Mesothelial cell of epicardium (in vitro differentiated cells): ENCODE measurements at places on chromosomes 5 and 9.

- H3K4me1 ChIP-seq = no peaks in the 10 kb centered on the region
- no peak overlapping the region for H3K27ac ChIP-seq
- DNase-seq = no peak
Measured at GRCh38 chr9:124928116-124928515, 12.8 kb downstream of the GOLGA1 start.

DNA sequence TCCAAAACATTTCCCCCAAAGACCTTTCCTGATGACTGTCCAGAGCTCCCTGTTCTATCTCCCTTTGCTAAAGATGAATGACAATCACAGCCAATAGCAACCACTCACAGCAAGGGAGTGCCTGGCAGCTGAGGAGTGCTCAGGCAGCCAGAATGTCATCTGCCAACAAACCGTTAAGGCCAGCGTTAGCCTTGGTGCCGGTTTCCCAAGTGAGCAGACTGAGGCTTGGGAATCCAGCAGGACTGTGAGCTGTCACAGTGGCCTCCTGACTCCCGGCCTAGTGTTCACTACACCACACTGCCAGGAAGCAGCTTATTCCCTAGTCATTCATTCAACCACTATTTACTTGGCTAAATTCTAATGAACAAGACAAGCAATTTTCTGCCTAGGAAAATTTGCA, 24.7 kb downstream of the STK10 start:
- H3K36me3 ChIP-seq = no peaks in the 10 kb centered on the region
- DNase-seq = no peak
- no peak overlapping the region for H3K4me3 ChIP-seq
- H3K4me1 ChIP-seq = peaks cover 13% of the 10 kb centered on the region
- no peak overlapping the region for H3K27ac ChIP-seq

DNA sequence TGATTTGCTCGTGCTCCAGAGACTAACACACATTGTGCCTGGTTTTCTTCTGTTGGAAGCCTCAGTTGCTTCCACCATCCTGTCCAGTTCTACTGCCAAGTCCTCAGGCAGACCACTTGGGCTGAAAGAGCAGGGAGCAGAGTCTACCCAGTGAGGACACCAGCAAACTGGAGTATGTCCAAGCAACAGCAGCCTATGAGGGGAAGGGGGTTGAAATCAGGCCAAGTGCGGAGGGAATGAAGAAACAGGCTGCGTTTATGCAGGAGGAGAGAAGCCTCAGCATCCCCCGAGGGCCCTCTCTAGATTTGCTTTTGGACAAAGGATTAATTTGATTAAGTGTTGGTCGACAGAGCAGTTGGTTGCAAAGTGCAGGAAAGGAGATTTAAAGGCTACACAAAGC, 14.5 kb downstream of the DOCK2 start:
- no peaks in the 10 kb centered on the region for H3K36me3 ChIP-seq
- peaks cover 8% of the 10 kb centered on the region for H3K4me1 ChIP-seq
- DNase-seq = no peak
- H3K27me3 ChIP-seq = peaks cover 17% of the 10 kb centered on the region

- H3K4me1 ChIP-seq = peaks cover 9% of the 10 kb centered on the region
- H3K27me3 ChIP-seq = no peaks in the 10 kb centered on the region
- no peak overlapping the region for H3K27ac ChIP-seq
- DNase-seq = no peak
Measured at GRCh38 chr5:38923661-38924451, 78.0 kb downstream of the OSMR start.

DNA sequence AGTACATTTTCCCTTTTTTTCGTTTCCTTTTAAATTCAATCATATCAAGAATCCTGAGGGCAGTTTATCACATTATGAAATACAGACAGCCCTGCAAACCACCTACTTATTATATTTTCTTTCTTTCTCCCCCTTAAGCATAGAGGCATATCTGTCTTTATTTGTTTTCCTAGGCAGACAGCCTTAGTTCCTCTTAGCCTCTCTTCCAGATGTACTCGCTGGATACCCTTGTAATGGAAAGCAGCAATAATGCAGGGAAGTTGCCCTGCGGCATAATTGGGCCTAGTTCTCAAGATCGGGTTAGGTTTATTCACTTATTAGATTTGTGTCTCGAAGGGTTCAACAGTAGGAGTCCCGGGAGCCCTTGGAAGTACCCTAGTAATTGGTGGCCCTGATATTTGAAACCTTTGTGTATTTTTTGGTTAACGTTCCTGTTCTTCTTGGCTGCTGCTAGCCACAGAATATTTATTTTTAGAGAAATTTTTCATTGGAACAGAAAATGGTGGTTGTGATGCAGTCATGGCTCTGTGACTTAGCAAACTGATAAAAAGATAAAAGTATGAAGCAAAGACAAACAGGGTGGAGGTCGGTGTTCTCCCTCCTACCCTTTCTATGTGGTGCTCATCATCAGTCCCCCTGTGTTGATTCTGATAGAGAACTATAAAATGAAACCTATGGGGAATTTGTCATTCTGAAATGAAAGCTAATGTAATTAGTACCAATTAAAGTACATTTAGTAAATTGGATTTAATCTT, 6.4 kb downstream of the TLE4 start:
- peaks cover 8% of the 10 kb centered on the region for H3K36me3 ChIP-seq
- peaks cover 74% of the 10 kb centered on the region for H3K4me1 ChIP-seq
- DNase-seq = no peak
- peaks cover 3% of the 10 kb centered on the region for H3K27me3 ChIP-seq

GRCh38 chr5:138054206-138054605, 21.3 kb upstream of the FAM13B start:
- no peak for DNase-seq
- H3K36me3 ChIP-seq = no peaks in the 10 kb centered on the region
- H3K27me3 ChIP-seq = no peaks in the 10 kb centered on the region
- H3K4me3 ChIP-seq = no peak overlapping the region

- H3K4me3 ChIP-seq = no peak overlapping the region
- H3K27ac ChIP-seq = peak overlapping the region; percentile 52
- H3K27me3 ChIP-seq = no peaks in the 10 kb centered on the region
Measured at GRCh38 chr9:16680975-16681651, 189.4 kb downstream of the BNC2 start.

GRCh38 chr5:126542441-126542840, 52.6 kb downstream of the ALDH7A1 start:
- H3K27ac ChIP-seq = peak overlapping the region; percentile 22
- H3K27me3 ChIP-seq = no peaks in the 10 kb centered on the region
- H3K36me3 ChIP-seq = peaks cover 19% of the 10 kb centered on the region
- H3K4me3 ChIP-seq = no peak overlapping the region
- peaks cover 11% of the 10 kb centered on the region for H3K4me1 ChIP-seq

DNA sequence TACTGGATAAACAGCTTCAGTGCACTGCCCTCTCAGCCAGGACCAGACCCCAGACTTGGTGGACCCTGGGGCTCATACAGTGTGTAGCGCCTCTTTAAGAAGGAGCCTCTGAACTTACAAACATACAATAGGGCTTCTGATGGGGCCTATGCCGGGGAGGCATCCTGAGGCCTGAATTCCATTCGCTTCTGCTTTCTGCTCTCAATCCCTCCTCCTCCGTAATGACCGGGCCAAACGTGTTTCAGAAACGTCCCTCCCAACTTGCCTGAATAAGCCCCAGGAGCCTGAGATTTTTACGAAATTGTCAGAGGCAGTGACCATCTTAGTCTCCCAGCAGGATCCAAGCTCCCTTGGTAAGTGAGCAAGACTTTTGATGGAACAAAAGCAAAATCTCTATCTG, 128.1 kb upstream of the BOD1 start:
- H3K4me3 ChIP-seq = no peak overlapping the region
- H3K27ac ChIP-seq = peak overlapping the region; percentile 89
- H3K4me1 ChIP-seq = peaks cover 32% of the 10 kb centered on the region
- no peak for DNase-seq
- H3K27me3 ChIP-seq = no peaks in the 10 kb centered on the region

DNA sequence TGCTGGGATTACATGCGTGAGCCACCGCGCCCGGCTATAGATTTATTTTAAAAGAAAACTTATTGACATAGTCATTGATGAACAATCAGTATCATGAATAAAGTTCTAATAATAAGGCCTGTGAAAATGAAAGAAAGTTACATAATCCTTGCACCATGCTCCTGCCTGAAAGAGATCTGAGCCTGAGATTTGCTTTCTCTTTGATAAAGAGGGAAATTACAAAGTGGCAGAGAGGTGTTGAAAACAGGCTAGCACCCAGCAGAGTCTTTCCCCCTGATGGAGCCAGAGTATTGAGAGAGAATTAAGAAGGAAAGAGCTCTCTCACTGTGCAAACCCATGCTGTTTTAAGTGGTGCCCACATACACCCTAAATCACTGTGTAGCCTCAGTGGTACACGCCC, 37.2 kb downstream of the SLC6A7 start:
- no peak overlapping the region for H3K4me3 ChIP-seq
- H3K4me1 ChIP-seq = no peaks in the 10 kb centered on the region
- no peaks in the 10 kb centered on the region for H3K27me3 ChIP-seq

DNA sequence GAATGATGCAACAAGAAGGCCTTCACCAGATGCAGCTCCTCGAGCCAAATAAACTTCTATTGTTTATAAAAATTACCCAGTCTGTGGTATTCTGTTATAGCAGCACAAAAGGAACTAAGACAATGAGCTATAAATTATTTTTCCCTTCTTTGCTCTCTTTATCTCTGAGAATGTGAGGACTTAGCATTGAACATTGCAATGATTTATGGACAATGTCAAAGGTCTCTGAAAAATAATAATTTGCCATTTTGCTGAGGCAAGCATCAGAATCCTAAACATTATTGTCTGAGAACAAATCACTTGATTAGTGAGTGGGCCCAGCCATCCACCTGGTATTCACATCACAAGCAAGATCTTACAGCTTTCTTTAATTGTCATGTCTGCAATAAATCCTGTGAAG, 95.4 kb upstream of the SSBP2 start:
- DNase-seq = no peak
- H3K4me1 ChIP-seq = peaks cover 71% of the 10 kb centered on the region
- no peaks in the 10 kb centered on the region for H3K36me3 ChIP-seq
- H3K4me3 ChIP-seq = no peak overlapping the region
- no peak overlapping the region for H3K27ac ChIP-seq

GRCh38 chr5:33720176-33720575, 171.6 kb downstream of the ADAMTS12 start:
- H3K36me3 ChIP-seq = no peaks in the 10 kb centered on the region
- no peak overlapping the region for H3K27ac ChIP-seq
- DNase-seq = no peak
- H3K27me3 ChIP-seq = no peaks in the 10 kb centered on the region
- no peaks in the 10 kb centered on the region for H3K4me1 ChIP-seq

DNA sequence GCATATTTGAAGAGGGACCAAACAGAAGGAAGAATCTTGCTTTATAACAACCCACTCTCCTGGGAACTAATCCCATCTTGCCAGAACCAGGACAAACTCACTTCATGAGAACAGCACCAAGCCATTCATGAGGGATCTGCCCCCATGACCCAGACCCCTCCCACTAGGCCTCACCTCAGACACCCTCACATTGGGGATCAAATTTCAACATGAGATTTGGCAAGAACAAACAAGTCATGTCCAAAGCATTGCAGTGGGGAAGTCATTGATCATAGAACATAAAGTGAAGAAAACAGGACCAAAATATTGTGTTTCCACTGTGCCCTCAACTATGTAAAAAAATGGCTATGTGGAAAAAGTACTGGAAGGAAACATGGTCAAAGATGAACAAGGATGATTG, 43.9 kb downstream of the MAP1B start:
- H3K4me3 ChIP-seq = no peak overlapping the region
- DNase-seq = no peak
- H3K36me3 ChIP-seq = peaks cover 3% of the 10 kb centered on the region
- H3K27me3 ChIP-seq = no peaks in the 10 kb centered on the region
- H3K4me1 ChIP-seq = peaks cover 42% of the 10 kb centered on the region
- no peak overlapping the region for H3K27ac ChIP-seq

DNA sequence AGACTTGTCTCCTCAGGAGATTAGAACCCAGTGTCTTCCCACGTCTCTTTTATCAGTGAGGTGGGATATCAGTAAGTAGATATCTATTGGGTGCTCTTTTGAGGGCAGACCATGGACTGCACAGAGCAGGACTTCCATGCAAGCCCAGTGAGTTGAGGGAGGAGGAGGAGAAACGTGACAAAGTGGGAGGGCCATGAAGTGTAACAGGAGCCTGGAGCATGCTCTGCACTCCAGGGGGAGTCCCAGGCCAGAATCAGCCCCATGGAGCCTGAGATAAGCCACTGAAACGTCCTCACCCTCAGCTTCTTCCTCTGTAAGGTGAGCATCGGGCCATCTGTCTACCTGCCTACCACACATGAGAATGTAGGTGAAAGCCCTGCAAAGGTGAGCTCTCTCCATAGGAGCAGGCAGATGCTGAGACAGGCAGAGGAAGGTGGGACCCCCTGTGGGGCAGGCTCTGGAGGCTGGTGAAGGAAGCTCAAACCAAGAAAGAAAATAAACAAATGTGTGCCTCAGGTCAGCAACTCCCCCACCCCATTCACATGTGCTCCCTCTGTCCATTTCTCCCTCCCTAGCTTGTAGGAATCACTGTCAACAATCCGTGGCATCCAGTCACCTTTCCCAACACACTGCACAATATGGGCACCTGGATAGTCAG, 87.4 kb downstream of the NRG2 start:
- H3K4me3 ChIP-seq = no peak overlapping the region
- no peak for DNase-seq
- peaks cover 41% of the 10 kb centered on the region for H3K27me3 ChIP-seq
- H3K4me1 ChIP-seq = peaks cover 8% of the 10 kb centered on the region
- no peaks in the 10 kb centered on the region for H3K36me3 ChIP-seq

- H3K27ac ChIP-seq = no peak overlapping the region
- H3K4me1 ChIP-seq = no peaks in the 10 kb centered on the region
- DNase-seq = no peak
- H3K27me3 ChIP-seq = no peaks in the 10 kb centered on the region
Measured at GRCh38 chr9:135818718-135819475, 88.4 kb downstream of the CAMSAP1 start.

DNA sequence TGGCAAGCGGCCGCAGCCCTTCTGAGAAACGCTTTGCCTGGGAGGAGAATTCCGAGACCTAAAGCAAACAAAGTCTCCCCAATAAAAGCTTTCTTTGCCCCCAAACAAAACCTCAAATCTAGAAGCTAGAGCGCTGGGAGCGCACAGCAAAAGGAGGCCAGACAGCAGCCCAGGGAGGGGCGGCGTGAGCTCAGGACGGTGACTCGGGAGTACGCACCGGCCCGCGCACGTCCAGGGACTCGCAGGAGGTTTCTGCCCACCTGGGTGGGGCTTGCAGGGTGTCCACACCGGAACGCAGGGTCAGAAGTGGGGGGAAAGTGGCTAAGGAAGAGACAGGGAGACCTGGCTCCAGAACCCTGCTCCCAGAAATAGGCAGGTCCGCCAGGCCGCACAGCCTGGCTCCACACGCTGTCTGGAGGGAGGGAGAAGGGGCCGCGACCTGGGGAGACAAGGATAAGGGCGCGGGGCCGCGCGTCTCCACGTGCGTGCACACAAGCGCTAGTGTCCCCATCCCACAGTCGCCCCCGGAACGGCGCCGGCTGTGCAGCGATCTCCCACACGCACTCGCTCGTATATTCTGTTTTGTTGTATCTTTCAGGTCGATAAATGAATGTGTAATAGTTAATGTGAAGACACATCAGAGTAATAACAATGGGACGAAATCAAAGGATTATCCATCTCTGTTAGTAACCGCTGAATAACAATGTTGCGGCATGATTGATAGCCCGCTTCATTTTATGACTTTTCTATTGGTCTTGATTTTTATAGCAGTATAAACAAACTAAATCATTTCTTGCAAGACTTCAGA, 2.3 kb upstream of the OTP start:
- peaks cover 20% of the 10 kb centered on the region for H3K4me1 ChIP-seq
- H3K36me3 ChIP-seq = no peaks in the 10 kb centered on the region
- H3K27me3 ChIP-seq = peaks cover 97% of the 10 kb centered on the region
- no peak for DNase-seq
